Activated CD4-positive, alpha-beta T cell treated with anti-CD3 and anti-CD28 coated beads, Interleukin-2, amount 50 U/mL, for 24 hours (primary cell): ENCODE measurements at places on chromosomes 7 and 10.

- no peak for DNase-seq
Observed at GRCh38 chr7:142422621-142423020, 164.8 kb upstream of the PRSS58 start.

DNA sequence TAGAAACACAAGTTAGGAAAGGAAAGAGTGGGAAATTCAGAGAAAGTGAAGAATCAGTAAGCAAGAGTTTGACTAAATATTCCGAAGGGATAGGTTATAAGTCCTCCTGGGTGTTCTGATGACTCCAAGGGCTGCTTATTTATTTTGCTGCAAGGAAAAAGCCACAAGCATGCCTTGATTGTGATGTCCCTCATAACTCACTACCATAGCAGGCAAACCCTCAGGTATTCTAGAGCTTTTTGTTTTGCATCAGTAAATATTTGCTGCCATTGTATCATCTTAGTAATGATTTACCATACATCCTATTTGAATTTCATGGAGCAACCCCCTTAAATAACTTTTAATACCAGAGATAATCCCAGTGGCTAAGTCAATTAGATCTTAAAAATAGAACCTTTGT is 688.1 kb downstream of the SUGCT start:
- DNase-seq: no peak

DNA sequence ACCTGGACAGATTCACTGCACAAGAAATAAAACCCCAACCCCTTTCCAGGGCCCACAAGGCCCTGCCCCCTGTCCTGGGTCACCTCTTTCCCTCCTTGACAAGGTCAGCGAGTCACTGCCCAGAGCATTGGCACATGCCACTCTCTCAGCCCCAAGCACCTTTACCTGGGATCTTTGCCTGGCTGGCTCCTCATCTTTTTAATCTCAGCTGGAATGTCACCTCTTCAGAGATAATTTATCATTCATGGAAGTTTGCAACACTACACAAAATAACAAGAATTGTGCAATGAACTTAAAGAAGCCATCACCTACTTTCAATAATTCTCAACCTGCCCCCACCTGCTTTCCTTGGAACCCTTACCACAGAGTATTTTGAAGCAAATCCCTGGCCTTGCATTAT is 19.2 kb downstream of the ANTXRL start:
- no peak for DNase-seq

- no peak for DNase-seq
Observed at GRCh38 chr7:139370301-139370942, 10.7 kb downstream of the LUC7L2 start.

DNA sequence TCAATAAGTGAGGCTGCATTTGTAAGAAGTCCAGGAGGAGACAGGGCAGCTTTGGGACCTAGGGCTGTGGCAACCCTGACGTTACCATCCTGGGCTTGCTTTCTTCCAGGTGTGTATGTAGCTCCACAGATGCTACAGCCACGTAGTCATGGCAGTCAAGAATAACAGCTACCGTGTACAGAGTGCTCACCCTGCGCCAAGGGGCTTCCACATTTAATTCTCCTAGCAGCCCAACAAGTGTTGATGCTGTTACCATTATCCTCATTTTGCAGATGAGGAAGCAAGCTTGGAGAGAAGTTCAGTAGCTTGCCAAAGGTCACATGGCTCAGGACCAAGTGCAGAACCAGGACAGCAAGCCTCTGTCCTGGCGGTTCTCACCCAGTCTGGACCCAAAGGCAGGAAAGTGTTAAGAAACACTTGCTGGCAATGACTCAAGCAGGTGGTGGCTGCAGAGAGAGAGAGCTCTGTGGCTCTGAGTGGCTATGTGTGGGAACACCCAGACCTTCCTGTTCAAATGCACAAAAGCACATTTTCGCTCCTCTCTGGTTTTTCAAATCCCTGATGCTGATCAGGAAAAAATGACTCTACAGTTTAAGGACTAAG is 89.8 kb downstream of the CREM start:
- DNase-seq: peak; percentile 15
